Progenitor cell of endocrine pancreas (in vitro differentiated cells): ENCODE measurements at places on chromosomes 3 and 15.

GRCh38 chr3:31004025-31004678 lies 109.7 kb upstream of the GADL1 start:
- no peak overlapping the region for H3K4me3 ChIP-seq
- H3K27me3 ChIP-seq, result no peaks in the 10 kb centered on the region
- H3K27ac ChIP-seq, result no peak overlapping the region
- H3K4me1 ChIP-seq, result peaks cover 2% of the 10 kb centered on the region
- no peaks in the 10 kb centered on the region for H3K36me3 ChIP-seq
- no peak for DNase-seq

DNA sequence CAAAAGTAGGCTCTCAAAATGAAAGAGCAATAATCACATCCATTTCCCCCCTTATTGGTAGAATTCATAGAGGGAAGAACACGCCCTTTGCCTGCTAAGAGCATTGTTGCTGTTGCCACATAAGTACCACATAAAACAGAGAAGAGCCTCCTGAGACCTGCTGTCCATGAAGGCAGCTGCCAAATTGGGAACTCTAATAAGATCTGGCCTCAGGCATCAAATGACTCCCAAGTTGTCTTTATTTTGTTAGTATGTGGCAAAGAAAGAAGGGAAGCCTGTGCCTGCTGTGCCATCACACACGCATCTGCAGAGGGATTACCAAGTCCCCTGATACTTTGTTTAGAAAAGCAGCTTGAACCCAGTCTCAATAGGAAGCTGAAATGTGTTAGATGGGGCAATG lies 23.9 kb downstream of the VGLL3 start:
- no peaks in the 10 kb centered on the region for H3K4me1 ChIP-seq
- no peak overlapping the region for H3K4me3 ChIP-seq
- no peak overlapping the region for H3K27ac ChIP-seq
- no peaks in the 10 kb centered on the region for H3K27me3 ChIP-seq
- DNase-seq, result no peak

DNA sequence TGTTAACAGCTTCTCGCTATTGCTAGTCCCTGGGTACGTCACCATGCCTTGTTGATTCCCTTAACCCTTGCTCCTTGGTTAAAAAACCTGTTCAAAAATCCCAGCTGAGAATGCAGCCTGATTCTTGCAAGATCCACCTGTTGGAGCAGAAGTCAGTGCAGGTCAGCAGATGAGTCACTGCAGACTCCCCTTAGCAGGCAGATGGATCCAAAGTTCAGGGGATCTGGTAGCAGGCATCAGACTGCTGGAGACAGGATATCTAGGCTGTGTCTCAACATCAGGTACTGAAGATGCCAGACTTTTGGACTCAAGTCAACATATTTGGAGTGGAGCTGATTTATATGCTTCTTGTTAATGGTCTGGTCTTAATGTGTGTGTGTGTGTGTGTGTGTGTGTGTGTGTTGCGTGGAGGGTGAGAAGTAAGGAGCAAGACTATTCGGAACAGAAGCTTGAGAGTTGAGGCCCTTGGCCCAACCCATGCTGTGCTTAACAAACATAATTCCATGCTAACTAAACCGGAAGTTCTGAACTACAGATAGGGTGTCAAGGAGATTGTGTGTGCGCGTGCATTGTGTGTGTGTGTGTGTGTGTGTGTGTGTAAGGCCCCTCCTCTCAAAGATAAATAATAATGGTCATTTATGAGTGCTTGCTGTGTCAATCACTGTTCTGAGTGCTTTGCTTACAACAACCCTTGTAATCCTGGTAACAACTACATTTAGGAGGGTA lies 1.0 kb upstream of the C3orf52 start:
- H3K27me3 ChIP-seq, result peaks cover 8% of the 10 kb centered on the region
- no peak for DNase-seq
- peak overlapping the region; percentile 60 for H3K27ac ChIP-seq
- H3K4me3 ChIP-seq, result peak overlapping the region; percentile 89
- H3K36me3 ChIP-seq, result no peaks in the 10 kb centered on the region
- H3K4me1 ChIP-seq, result peaks cover 39% of the 10 kb centered on the region

- H3K27ac ChIP-seq, result no peak overlapping the region
- H3K4me3 ChIP-seq, result no peak overlapping the region
- no peaks in the 10 kb centered on the region for H3K36me3 ChIP-seq
- H3K27me3 ChIP-seq, result peaks cover 25% of the 10 kb centered on the region
These were observed 39.7 kb upstream of the PIK3R4 start for GRCh38 chr3:130786306-130786705.

GRCh38 chr3:61688307-61688984 lies 127.1 kb downstream of the PTPRG start:
- H3K27ac ChIP-seq, result no peak overlapping the region
- H3K27me3 ChIP-seq, result no peaks in the 10 kb centered on the region
- H3K36me3 ChIP-seq, result no peaks in the 10 kb centered on the region
- H3K4me1 ChIP-seq, result peaks cover 3% of the 10 kb centered on the region
- no peak overlapping the region for H3K4me3 ChIP-seq
- DNase-seq, result no peak

- H3K36me3 ChIP-seq, result peaks cover 17% of the 10 kb centered on the region
- H3K4me1 ChIP-seq, result peaks cover 10% of the 10 kb centered on the region
- DNase-seq, result no peak
- H3K27me3 ChIP-seq, result no peaks in the 10 kb centered on the region
- no peak overlapping the region for H3K4me3 ChIP-seq
- no peak overlapping the region for H3K27ac ChIP-seq
These were observed 28.6 kb downstream of the FAM174B start for GRCh38 chr15:92627014-92627413.

DNA sequence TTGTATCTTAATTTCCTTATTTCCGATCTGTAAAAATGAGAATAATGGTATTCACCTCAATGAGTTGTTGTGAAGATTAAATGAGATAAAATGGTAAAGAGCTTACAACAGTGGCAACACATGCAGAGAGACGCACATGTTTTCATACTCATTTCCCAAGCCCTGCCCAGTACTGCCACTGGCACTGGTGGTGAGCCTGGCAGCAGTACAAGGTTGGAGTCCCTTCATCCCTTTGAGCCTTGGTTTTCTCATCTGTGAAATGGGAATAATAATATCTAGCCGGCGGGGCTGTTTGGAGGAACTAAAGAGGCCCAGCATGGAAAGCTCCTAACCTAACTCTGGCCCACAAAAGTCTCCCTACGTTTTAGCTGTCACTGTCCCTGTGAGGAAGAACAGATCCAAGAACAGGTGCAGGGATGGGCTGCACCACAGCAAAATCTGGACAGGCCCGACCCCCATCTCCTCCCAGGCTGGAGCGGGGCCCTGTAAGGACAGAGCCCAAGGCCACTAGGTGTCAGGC lies 866 bp upstream of the CD276 start:
- H3K27me3 ChIP-seq, result peaks cover 10% of the 10 kb centered on the region
- no peaks in the 10 kb centered on the region for H3K36me3 ChIP-seq
- no peak for DNase-seq
- peak overlapping the region; percentile 87 for H3K4me3 ChIP-seq

DNA sequence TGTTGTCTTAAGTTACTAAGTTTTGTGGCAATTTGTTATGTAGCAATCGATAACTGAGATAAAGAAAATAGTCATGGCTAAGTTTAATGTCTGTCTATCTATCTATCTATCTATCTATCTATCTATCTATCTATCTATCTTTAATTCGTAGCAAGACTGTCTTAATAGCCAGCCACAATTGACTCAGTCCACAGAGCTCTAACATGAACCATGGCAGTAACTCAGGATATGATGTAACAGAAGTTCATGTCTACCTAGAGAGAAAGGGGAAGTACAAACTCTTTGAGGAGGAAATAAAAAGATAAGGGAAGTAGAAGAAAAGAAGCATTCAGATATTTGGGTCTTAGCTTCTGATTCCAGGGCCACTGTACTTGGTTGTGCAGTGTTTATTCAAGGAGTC lies 61.5 kb upstream of the FNDC3B start:
- H3K4me3 ChIP-seq, result no peak overlapping the region
- H3K27me3 ChIP-seq, result no peaks in the 10 kb centered on the region
- H3K27ac ChIP-seq, result no peak overlapping the region
- no peak for DNase-seq

GRCh38 chr15:53009093-53009492 lies 219.0 kb upstream of the ONECUT1 start:
- no peaks in the 10 kb centered on the region for H3K4me1 ChIP-seq
- H3K27ac ChIP-seq, result no peak overlapping the region
- no peak for DNase-seq

- no peak overlapping the region for H3K27ac ChIP-seq
- no peaks in the 10 kb centered on the region for H3K36me3 ChIP-seq
- DNase-seq, result no peak
- peaks cover 8% of the 10 kb centered on the region for H3K4me1 ChIP-seq
- no peak overlapping the region for H3K4me3 ChIP-seq
These were observed 41.6 kb upstream of the CNOT10 start for GRCh38 chr3:32643354-32643753.

DNA sequence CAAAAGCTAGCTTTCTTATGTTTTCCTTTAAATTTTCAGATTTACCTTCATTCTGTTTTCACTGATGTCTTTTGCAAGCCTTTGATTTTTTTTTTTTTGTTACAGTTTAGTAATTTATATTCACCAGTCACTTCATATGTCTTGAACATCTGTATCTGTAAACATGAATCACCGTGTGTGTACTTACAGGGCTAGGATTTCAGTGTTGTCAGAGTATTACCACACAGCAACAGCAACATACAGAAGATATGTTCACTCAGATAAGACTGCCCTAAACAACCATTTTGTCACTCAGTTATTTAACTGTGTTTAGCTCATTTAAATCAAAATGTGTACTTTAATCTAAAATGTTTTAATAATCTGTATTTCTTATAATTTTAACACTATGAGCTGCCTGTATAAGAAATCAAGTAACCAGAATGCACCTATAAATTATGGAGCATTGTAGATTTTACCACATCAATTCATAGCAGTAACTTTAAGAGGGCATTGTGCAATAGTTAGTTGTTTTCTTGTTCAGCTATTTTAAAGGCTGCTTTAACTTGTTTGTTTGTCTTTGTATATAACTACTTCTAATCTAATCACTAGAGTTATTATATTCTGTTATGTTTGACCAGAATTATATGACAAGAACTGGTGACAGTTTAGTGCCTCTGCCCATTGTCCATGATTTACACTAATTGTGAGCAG lies 50.4 kb downstream of the GHSR start:
- no peaks in the 10 kb centered on the region for H3K27me3 ChIP-seq
- H3K4me3 ChIP-seq, result no peak overlapping the region
- DNase-seq, result no peak

- no peaks in the 10 kb centered on the region for H3K27me3 ChIP-seq
- peaks cover 5% of the 10 kb centered on the region for H3K36me3 ChIP-seq
- no peak overlapping the region for H3K4me3 ChIP-seq
- peaks cover 12% of the 10 kb centered on the region for H3K4me1 ChIP-seq
These were observed 43.9 kb downstream of the SHQ1 start for GRCh38 chr3:72804361-72804760.

DNA sequence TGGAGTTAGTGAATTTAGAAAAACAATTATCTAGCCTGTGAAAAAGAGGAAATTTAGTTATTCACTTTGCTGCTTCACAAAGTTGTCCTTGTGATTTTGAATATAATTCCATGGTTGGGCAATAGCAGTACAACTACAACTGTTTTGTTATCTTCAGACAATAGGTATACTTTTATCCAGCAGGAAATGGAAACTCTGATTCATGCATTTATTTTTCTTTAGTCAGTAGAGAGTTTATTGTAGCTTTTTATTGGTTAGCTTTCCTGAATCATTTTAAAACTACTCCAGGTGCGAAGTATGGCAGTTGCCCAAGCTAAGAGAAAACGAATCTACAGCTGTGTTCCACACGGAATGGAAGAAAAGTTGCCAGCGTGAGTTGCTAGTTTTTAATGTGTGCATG lies 80.3 kb downstream of the TM4SF4 start:
- no peak for DNase-seq
- no peak overlapping the region for H3K4me3 ChIP-seq
- no peaks in the 10 kb centered on the region for H3K36me3 ChIP-seq
- peaks cover 27% of the 10 kb centered on the region for H3K4me1 ChIP-seq
- H3K27me3 ChIP-seq, result no peaks in the 10 kb centered on the region

DNA sequence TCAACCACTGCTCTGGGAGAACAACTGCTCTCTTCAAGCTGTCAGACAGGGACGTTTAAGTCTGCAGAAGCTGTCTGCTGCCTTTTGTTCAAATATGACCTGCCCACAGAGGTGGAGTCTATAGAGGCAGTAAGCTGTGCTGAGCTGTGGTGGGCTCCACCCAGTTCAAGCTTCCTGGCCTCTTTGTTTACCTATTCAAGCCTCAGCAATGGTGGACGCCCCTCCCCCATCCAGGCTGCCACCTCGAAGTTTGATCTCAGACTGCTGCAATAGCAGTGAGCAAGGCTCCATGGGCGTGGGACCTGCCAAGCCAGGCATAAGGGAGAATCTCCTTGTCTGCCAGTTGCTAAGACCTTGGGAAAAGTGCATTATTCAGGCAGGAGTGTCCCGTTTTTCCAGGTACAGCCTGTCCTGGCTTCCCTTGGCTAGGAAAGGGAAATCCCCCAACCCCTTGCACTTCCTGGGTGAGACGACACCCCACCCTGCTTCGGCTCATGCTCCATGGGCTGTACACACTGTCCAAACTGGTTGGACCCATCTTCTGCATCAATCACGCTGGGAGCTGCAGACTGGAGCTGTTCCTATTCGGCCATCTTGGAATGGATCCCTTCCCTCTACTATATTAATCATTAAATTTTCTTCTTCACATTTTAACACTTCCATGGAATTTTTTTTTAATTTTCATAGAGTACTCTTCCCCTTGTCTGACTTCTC lies 167.0 kb upstream of the UBE2E2 start:
- H3K4me1 ChIP-seq, result peaks cover 6% of the 10 kb centered on the region
- H3K36me3 ChIP-seq, result peaks cover 1% of the 10 kb centered on the region
- H3K4me3 ChIP-seq, result no peak overlapping the region
- DNase-seq, result no peak
- H3K27me3 ChIP-seq, result no peaks in the 10 kb centered on the region
- no peak overlapping the region for H3K27ac ChIP-seq

DNA sequence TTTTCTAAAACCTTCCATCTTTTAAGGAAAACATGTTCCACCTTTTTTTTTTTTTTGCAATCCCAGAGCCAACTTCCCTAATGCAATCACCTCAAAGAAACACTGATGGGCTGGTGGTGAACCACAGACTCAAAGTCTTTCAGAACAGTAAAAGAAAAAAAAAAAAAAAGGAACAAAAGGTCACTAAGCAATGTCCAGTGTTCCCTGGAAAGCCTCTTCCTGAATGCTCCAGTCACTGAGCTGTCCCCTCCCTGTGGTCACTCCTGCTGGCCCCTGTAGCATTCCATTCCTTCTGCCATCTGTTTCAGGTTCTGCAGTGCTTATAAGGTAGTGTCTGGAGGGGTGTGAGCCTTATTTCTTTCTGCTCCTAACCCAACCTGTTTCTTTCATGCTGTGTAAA lies 53.3 kb downstream of the AAGAB start:
- no peaks in the 10 kb centered on the region for H3K27me3 ChIP-seq
- no peak overlapping the region for H3K4me3 ChIP-seq
- no peak for DNase-seq

- H3K36me3 ChIP-seq, result peaks cover 1% of the 10 kb centered on the region
- no peak overlapping the region for H3K4me3 ChIP-seq
- H3K27ac ChIP-seq, result peak overlapping the region; percentile 64
- DNase-seq, result no peak
- peaks cover 15% of the 10 kb centered on the region for H3K4me1 ChIP-seq
These were observed 119.2 kb downstream of the SHQ1 start for GRCh38 chr3:72728958-72729467.

- H3K27ac ChIP-seq, result no peak overlapping the region
- H3K36me3 ChIP-seq, result no peaks in the 10 kb centered on the region
- peaks cover 7% of the 10 kb centered on the region for H3K4me1 ChIP-seq
- H3K27me3 ChIP-seq, result no peaks in the 10 kb centered on the region
- no peak overlapping the region for H3K4me3 ChIP-seq
- no peak for DNase-seq
These were observed 3.7 kb upstream of the SLC41A3 start for GRCh38 chr3:126087552-126088175.
